SK-N-DZ (cell line): ENCODE measurements at places on chromosomes 3 and 15.

- no peak for DNase-seq
Measured at GRCh38 chr15:65778269-65778668, 13.8 kb downstream of the DENND4A start.

GRCh38 chr3:98770261-98771039 is 7.3 kb downstream of the ST3GAL6 start:
- DNase-seq: no peak

GRCh38 chr3:11370191-11370590 is 98.0 kb downstream of the ATG7 start:
- DNase-seq: no peak

- DNase-seq: no peak
Measured at GRCh38 chr15:36911322-36911944, 188.9 kb downstream of the MEIS2 start.

GRCh38 chr3:48561045-48561736 is 2.4 kb downstream of the UCN2 start:
- DNase-seq: peak; percentile 77
